Tibial nerve (tissue), 4 donors: ENCODE measurements at places on chromosomes 1 and 21.

GRCh38 chr1:92838519-92838918, 6.7 kb downstream of the RPL5 start:
- no peak for DNase-seq

DNA sequence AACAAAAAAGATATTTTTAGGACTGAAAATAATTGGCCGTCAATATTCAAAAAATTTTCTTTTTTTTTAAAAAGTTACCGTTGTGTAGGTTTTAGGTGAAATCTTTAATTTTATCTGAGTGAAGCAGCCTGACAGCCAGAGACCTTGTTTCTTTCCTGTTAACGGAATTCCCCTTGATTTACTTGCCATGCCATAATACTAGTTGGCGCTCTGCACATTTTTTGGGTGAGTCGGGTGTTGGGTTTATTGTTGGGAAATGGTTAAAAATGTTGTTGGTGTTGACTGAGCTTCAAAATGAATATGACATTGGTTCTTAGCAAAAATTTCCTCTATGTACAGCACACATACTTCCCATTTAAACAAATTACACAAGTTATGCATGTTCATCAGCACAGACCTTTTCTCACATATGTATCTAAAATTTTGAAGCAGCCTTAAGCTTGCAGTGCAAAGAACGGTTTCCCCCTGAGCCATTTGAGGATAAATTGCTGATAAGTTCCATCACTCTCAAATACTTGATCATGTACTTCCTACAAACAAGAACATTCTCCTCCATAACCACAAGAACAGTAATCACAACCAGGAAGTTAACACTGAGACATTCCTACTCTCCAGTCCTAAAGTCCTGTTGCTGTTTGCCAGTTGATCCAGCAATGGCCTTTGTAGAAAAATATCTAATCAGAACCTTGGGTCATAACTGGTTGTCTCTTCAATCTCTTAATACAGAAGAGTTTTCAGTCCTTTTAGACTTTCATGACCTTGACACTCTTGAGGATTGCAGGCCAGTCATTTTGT, 34.2 kb downstream of the CAMTA1 start:
- no peak for DNase-seq

DNA sequence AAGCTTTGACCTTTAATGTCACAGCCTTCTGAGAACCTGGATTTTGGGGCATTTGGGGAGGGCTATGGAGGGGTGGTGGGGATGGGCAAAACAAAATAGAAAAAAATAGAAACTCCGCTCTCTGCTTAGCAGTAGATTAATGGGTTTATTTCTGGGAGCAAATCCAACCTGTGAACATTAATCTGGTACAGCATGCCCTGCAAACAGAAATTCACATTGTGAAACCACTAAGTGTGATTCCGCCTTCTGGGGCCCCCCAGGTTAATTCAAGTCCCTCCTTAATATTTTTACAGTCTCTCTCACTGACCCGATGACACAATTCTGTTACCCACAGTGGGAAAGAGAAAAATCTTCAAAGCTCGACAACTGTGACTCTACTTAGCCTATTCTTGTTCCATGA, 76.4 kb downstream of the TIAM1 start:
- no peak for DNase-seq

DNA sequence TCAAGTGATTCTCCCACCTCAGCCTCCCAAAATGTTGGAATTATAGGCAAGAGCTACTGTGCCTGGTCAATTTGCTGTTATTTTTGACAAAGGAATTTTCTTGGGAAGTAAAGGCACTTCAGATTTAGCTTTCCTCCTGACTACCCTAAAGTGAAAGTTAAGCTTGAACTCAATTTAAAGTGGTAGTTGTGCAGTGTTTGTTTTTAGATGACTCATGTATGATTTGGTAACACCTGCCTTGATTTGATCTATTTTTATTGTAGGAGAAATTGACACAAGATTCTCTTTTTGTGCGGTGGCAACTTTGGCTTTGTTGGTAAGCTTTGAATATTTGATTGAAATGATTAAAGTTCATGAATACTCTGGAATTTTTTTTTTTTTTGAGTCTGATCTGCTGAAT, 5.0 kb downstream of the RABGGTB start:
- no peak for DNase-seq
